ENCODE measurements at places on chromosomes 7 and 10.

GRCh38 chr7:36775061-36775620 is 50.8 kb upstream of the AOAH start:
- DNase-seq, result no peak

- no peak for DNase-seq
These were observed 37.7 kb downstream of the RBAK start for GRCh38 chr7:5083311-5083711.

GRCh38 chr10:127734753-127735152 is 2.2 kb upstream of the FOXI2 start:
- no peak for DNase-seq

DNA sequence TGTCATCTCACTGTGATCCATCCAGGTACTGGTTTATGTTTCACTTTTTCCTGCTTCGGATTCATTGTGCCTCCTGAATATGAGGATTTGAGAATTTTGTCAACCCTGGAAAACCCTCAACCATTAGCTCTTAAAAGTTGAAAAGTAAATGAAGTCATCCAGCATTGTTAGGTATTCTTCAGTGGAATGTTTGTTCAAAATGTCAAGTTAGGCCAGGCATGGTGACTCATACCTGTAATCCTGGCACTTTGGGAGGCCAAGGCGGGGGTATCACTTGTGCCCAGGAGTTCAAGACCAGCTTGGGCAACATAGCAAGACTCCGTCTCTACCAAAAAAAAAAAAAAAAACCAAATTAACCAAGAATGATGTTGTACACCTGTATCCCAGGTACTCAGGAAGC is 222.1 kb downstream of the NSUN6 start:
- no peak for DNase-seq

GRCh38 chr7:2541291-2542010 is 13.9 kb downstream of the BRAT1 start:
- DNase-seq, result no peak

GRCh38 chr10:114399576-114399975 is 4.7 kb downstream of the AFAP1L2 start:
- DNase-seq, result no peak
